CD4-positive, alpha-beta T cell treated with Interferon alpha-2 for 1 hour (primary cell): ENCODE measurements at places on chromosomes 6 and 20.

- DNase-seq, result no peak
These were observed 11.6 kb upstream of the EZR start for GRCh38 chr6:158830736-158831135.

DNA sequence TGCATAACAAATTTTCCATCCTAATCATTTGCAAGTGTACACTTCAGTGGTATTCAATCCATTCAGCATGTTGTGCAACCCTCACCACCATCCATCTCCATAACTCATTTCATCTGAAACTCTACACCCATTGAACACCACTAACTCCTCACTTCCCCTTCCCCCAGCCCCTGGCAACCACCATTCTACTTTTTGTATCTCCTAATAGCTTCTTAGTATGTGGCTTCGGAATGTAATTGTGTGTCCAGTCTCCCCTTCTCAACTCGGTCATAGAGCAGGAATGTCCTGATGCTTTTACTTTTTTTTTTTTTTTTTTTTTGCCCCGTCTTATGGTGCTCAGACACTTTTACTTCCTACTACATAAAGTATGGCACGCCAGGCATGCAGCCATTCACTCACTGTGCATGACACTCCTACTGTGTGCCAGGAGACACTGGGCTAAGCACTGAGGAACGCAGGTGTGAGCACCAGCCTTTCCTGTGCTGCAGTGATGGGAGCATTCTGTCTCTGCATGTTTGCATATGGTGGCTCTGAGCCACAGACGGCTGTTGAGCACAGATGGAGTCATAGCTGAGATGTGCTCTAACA, 15.3 kb downstream of the HCK start:
- no peak for DNase-seq

DNA sequence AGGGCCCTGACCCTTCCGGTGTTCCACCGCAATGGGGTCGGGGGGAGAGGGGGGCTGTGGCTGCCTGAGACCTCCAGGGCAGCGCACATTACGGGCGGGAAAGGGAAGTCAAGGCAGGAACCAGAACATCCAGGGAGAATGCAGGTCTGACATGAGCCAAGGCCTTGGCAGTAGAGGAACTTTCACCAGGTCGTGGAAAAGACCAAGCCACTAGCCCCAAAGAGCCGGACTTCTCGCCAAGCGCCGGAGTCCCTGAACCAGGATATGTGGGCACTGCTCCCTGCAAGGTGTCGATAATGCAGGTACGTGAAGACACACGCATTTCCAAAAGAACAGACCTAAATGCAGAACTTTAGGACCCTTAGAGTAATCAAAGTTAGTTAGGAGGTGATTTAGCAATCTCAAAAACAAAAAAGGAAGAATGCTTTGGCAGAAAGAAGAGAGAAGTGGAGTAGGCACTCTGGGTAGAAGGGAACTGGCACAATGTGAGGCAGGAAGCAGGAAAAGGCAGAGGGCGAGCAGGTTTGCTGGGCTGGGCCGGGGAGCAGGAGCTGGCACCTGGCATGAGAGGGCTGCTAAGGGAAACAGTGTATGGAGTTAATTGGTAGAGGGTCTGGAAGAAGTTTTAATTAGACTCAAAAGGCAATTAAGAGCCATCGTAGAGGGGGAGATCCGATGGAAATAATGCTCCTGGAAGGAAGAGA, 14.3 kb downstream of the POU3F2 start:
- no peak for DNase-seq

GRCh38 chr20:7773511-7773910, 166.7 kb downstream of the HAO1 start:
- DNase-seq, result no peak

- DNase-seq, result no peak
These were observed 54.8 kb upstream of the ZFP64 start for GRCh38 chr20:52246366-52246765.

- DNase-seq, result peak; percentile 28
These were observed 83.8 kb downstream of the FNDC1 start for GRCh38 chr6:159252955-159253508.

DNA sequence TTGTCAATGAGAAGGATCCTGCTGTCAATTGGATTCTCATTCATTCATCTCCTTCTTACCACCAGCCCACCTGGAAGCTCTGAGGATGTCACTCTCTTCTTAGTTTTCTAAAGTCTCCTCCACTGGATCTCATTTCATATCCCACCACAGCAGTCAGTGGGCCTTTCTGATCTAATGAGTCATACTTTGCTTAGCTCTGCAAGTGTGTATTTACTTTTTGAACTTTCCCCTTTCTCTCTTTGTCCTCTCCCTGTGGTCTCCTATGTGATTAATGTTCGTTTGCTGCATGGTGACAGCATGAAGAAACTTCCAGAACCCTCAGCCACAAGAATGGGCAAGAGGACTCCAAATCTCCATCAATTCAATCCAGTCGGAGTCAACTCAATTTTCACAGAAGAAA, 63.6 kb upstream of the SYNDIG1 start:
- DNase-seq, result no peak
